Activated gamma-delta T cell treated with Interleukin-2 at 50 U/mL for 16 hours (primary cell): ENCODE measurements at places on chromosomes 7 and 10.
A peak's percentile ranks its signal among the peaks of the same experiment; 100 is the strongest.

- DNase-seq, result no peak
Measured at GRCh38 chr10:123783296-123783695, 108.3 kb downstream of the CPXM2 start.

DNA sequence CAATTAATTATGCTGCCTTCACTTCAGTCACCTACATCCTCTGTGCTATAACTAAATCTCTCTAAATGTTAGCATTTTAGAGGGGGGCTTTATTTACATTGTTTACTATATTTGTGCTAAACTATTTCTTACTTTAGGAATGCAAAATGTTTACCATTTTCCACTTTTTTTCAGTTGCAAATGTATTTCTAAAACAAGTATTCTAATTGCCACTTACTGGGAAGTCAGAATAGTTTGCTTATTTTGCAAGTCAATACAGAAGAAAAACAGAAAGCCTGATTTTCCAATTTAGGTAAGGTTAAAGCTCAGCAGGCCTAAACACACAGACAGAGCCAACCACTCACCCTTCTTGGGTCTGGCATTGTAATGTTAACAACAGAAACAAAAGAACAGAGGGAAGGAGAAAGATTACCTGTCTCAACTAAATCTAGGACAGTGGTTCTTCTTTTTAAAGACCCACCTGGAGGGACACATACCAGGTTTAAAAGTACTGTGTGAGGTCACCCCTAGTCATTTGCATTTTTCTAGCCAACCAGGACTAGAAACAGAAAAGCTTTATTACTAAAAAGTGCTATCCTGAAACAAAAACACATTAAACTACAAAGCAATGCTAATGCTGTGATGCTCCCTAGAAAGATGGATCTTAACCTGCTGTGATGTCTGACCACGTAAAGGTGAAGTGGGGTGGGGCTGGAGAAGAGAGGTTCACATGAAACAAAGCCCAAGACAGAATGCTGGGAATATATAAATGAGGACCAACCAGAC lies 178.2 kb downstream of the SLC25A13 start:
- DNase-seq, result no peak

DNA sequence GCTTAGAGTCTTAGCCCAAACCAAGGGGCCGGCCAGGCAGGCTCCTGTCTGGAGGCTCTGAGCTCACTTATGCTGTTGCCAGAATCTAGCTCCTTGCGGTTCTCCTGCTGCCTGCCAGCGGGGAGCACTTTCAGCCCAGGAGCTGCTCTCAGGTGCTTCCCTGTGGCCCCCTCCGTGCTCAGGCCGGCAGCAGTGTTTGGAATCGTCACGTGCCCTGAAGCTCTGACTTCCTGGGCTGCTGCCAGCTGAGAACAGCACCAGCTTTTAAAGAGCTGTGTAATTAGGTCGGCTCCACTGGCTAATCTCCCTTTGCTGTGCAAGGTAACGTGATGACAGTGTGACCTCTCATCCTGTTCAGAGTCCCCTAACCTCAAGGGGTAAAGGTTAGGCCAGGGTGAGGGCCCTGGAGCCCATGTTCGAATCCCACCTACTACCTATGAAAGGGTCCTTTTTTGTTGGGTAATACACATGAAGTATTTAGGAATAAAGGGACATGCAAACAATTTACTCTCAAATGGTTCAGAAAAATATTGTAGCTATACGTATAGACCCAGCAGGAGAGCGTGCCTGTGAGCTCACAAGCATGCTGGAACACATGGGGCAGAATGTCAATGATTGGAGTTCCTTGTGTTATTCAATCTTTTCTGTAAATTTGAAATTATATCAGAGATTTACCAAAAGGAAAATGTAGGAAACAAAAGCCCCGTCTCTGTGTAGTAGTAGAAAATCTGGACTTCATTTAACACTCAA lies 16.6 kb downstream of the ZNF862 start:
- no peak for DNase-seq

DNA sequence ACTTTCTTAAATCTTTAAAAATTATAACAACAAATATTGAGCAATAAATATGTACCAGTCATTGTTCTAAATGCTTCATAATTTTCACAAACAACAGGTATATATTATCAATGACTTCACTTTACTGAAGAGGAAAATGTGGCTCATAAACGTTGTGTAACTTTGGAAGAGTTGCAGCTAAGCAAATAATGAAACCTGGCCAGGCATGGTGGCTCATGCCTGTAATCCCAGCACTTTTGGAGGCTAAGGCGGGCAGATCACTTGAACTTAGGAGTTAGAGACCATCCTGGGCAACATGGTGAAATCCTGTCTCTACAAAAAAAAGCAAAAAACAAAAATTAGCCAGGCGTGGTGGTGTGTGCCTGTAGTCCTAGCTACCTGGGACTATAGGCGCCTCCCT lies 71.9 kb upstream of the AMPH start:
- no peak for DNase-seq

DNA sequence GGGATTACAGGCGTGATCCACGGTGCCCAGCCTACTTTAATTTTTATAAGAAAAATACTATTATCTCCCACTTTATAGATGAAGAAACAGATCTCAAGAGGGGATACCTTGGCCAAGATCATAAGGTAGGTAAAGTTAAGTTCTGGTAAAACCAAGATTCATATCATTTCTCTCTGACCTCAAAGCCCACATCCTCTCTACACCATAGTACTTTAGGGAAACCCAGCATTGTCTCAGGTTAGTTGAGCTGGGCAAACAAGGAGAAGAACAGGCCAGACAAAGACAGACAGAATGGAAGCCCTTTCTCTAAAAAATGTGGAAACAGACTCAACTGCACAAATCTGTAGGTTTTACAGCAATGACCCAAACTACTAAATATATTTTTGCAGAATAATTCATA lies 197.7 kb upstream of the FRMD4A start:
- DNase-seq, result no peak

- no peak for DNase-seq
Measured at GRCh38 chr7:106615808-106616707, 44.9 kb downstream of the CCDC71L start.

GRCh38 chr7:106167439-106168136 lies 55.5 kb upstream of the SYPL1 start:
- no peak for DNase-seq

GRCh38 chr7:31647511-31647910 lies 39.5 kb upstream of the PPP1R17 start:
- DNase-seq, result no peak

GRCh38 chr7:12643001-12643643 lies 44.3 kb upstream of the ARL4A start:
- DNase-seq, result no peak

GRCh38 chr7:41965951-41966505 lies 263.1 kb upstream of the INHBA start:
- DNase-seq, result no peak

- DNase-seq, result no peak
Measured at GRCh38 chr7:151936207-151936606, 20.0 kb upstream of the GALNTL5 start.

DNA sequence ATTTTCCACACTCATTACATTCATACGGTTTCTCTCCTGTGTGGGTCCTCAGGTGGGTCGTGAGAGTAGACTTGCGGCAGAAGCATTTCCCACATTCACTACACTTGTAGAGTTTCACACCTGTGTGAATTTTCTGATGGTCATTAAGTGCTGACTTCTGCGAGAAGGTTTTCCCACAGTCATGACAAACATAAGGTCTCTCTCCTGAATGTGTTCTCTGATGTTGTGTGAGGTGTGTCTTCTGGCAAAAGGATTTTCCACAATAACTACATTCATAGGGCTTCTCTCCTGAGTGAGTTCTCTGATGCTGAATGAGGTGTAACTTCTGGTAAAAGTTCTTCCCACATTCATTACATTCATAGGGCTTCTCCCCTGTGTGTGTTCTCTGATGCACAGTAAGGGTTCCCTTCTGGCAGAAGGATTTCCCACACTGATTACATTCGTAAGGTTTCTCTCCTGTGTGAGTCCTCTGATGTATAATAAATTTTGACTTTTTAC lies 15.1 kb downstream of the ZNF12 start:
- no peak for DNase-seq

GRCh38 chr10:17607603-17608332 lies 9.4 kb downstream of the HACD1 start:
- peak; percentile 6 for DNase-seq

- no peak for DNase-seq
Measured at GRCh38 chr10:75544993-75545706, 113.7 kb downstream of the LRMDA start.

DNA sequence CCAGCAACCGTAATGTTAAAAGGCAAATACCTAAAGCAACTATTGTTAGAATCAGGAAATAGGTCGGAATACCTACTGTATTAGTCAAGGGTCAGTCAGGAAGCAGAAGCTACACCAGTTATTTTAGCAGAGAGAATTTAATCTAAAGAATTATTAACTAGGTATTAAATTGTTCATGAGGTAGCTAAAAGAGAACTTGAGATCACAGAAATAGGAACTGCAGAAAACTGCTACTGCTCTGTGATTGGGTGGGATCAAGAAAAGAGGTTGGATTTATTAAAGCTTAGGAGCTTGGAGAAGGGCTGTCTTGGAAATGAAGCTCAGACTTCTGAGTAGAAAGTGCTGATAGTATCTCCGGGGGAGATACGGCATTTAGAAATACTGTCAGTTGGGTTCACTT lies 20.0 kb upstream of the ZNF438 start:
- no peak for DNase-seq

DNA sequence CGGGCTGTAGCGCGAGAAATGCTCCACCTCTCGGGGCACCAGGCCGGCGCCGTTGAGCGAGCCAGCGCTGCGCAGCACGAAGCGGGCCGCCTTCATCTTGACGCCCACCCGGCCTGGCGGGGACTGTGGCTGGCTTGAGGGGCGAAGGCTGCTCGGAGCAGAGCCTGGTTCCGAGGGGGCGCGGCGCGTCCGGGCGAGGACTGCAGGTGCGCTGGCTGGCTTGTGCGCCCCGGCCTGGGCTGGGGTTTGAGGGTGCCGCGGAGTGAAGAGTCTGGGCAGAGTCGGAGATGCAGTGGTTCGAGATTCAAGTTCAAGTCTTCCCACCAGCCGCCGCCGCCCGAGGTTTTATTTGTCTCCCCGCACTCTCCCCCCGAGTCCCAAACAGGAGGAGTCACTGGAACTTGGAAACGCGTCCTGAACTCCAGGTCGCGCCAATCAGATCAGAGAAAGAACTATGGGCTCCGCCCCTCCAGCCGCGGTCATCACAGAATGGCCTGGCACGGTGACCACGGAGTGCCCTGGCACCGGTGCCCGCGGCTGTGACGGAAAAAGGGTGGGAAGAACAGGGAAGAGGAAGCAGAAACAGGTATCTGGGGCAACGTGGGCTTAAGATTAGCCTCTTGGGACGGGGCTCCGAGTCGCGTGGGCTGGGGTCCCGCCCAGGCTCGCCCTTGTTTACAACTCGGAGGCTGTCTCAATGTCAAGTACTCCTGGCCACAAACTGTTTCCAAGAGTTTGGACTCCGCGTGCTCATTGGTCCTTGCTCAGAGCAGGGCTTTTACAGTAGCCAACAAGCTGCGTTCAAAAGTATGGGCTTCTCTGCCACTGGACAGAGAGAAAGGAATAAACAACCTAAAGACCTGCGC lies at the start of gene PDK4:
TSS of gene PDK4 (minus strand) at position 319 of the 866 bp plus-strand sequence. CDS start at position 96, 223 bp downstream.
- no peak for DNase-seq

- no peak for DNase-seq
Measured at GRCh38 chr10:63010203-63010602, 122.9 kb upstream of the NRBF2 start.

DNA sequence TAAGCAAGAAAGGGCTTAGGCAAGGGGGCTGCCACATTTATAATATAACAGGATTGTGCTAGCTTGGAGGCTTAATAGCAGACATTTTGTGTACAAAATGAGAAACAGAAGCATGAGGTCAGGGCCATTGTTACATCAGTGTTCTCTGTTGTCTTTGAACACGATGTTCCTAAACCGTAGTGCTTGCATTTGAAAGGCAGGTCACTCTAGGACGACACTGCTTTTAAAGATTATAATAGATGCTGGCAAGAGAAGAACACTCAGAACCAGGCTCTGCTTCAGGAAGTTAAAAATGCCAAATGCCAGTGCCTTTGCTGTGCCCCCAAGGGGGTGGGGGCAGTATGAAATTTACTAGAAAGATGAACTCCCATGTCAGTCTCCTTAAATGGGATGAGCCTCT lies 91.1 kb downstream of the SORCS3 start:
- DNase-seq, result no peak

- no peak for DNase-seq
Measured at GRCh38 chr7:40839881-40840280, 705.1 kb downstream of the SUGCT start.

- peak; percentile 19 for DNase-seq
Measured at GRCh38 chr10:87860156-87860795, 3.1 kb downstream of the KLLN start.

DNA sequence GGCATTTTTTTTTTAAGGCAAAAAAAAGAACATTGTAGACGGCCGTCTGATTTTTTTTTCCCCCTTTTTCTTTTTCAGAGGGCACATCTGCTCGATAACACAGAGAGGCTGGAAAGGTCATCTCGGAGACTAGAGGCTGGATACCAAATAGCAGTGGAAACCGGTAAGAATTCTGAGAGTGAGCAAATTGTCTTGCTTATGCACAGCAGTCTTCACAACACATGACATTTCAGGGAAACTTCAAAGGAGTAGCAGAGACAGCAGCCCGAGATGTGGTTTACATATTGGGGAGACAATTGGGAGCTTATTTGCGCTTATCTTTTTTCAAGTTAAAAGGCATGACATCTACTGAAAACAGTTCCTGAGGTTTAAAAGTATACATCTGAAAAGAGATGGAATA lies 91.2 kb downstream of the VTI1A start:
- DNase-seq, result no peak

DNA sequence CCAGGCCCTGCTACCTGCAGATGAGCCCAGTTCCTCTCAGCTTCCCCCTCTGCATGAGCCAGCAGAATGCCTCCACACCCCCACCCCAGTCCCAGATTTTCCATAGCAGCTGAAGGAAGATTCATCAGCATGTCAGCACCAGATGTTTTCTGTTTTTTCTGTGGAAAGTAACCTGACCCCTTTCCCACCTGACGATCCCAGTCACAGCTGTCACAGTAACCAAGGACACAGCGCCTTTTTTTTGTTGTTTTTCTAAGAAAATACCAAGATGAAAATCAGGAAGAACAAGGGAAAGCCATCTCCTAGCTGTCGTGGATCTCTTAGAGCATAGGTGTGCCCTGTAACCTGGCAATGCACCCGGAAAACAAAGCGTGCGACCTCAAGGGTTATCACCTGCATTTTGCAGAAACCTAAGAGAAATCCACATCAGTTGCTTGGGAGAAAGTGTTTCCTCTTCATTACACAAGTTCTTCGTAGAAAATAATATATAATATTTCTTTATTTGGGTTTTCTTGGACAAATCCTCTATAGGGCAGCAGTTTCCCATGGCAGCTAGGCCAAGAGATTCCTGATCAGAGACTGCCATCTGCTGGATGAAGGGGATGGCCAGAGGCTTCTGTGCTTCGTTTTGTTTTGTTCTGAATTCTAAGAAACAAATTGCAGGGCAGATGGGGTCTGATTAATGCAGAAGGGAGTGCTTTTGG lies 401.9 kb downstream of the TNS3 start:
- DNase-seq, result no peak

DNA sequence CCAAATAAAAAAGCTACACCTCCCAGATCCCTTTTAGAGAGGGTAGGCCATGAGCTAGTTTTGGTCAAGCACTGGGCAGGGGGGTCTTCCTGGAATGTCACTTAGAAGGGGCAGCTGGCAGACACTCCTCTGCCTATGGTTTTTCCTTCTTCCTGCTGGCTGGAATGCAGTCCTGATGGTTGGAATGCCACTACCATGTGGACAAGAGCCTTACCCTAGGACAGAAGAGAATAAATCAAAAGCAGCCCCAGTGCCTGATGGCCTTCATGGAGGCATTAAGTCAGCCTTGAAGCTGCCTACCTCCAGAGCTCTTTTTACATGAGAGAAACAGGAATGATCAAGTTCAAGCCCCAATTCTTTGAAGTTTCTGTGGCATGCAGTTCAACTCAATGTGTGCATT lies 43.5 kb upstream of the SORBS1 start:
- no peak for DNase-seq
